ENCODE measurements at places on chromosomes 7 and 10.

DNA sequence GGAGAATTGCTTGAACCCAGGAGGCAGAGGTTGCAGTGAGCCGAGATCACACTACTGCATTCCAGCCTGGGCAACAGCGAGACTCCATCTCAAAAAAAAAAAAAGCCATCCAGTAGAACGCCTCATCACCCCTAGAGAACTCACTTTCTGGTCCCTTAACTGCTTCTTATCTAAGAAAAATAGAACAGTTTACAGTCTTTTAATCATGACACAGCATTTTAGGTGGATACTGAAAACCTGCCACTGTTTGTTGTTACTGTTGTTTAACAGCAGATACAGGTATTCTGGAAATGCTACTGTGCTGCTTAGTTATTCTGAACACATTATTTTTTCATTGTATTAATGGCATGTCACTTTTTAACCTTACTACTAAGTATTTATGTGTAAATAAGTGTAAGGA lies 624.3 kb upstream of the GHITM start:
- no peak for DNase-seq

DNA sequence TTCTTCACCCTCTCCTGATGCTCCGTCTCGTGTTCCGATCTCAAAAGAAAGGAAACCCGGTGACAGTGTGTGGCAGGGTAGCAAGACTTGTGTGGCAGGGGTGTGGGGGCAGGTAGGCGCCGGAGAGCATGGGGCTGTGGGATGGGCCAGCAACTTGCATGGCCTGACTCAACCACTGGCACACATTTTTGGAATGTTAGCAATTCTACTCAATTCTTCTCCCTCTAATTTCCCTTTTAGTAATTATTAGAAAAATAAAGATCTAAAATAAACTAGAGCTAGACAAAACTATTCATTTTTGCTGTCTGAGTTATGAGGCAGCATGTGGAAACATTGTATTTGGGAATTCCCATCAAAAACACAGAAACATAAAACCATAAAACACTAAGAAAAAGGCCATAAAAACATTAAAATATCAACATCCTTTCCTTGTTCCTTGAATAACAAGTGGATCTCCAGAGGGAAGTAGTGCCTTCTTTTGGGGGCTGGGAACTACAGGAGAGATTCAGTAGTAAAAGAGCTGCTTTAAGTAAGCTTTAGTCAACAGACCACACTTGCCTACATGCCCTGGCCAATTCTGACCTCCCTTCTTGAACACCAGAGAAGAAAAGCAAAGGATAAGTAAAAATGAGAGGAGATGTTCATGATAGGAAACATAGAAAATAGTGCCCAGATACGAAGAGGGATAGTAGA lies 21.8 kb downstream of the SEMA3C start:
- no peak for DNase-seq

- no peak for DNase-seq
These were observed 30.8 kb downstream of the FKBP6 start for GRCh38 chr7:73358590-73359275.

DNA sequence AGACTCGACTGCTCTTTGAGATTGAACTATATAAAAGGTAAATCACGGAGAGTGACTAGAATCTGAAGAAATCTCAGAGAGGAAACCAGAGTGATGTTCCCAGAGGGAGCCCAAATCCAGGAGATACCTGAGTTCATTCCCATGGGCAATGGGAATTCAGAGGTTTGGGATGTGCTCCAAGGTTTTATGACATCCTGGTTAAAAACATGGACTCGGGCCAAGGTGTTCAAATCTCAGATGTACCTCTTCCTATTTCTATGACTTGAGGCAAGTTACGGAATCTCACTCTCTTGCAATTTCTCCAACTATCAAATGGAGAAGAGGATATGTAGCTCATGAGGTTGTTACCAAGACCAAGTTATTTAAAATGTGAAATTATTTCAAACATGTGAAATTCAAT lies 54.5 kb upstream of the RAB18 start:
- DNase-seq: no peak

GRCh38 chr7:102836191-102836919 lies 76.4 kb upstream of the LRRC17 start:
- peak; percentile 5 for DNase-seq

GRCh38 chr7:144717720-144718119 lies 118.1 kb downstream of the TPK1 start:
- DNase-seq: no peak

DNA sequence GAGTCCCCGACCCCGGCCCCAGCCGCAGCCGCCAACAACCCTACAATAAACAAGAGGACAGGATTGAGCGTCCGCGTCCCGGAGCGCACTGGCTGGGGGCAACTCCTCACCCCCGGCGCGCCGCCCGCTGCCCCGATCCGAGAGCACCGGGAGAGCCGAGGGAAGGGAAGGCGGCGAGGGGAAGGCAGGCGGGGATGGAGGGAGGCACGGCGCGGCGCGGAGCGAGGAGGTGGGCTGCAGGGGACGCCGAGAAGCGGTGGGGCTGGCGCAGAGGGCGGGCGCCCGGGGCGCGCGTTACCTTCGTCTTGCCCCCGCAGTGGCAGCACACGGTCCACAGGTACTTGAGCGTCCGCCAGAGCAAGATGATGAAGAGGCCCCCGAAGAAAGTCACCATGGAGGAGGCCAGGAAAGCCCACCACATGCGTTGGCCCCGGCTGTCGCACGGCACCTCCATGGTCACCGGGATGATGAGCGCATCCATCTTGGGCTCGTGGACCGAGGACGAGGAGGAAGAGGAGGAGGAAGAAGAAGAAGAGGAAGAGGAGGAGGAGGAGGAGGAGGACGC lies 559 bp downstream of the KCNMA1 start:
- no peak for DNase-seq

GRCh38 chr7:116692401-116693308 lies 20.7 kb downstream of the MET start:
- DNase-seq: peak; percentile 76

GRCh38 chr7:76267107-76267893 lies 35.2 kb upstream of the HSPB1 start:
- DNase-seq: no peak

- DNase-seq: no peak
These were observed 627.7 kb upstream of the GALNT17 start for GRCh38 chr7:70504254-70504653.

Data from SW 1271 (cell line).